Activated CD4-positive, alpha-beta T cell treated with anti-CD3 and anti-CD28 coated beads, Interleukin-2, amount 50 U/mL, for 1 hour (primary cell): ENCODE measurements at places on chromosomes 5 and 9.

GRCh38 chr5:132000241-132000490 is 11.3 kb downstream of the ACSL6 start:
- DNase-seq: no peak

DNA sequence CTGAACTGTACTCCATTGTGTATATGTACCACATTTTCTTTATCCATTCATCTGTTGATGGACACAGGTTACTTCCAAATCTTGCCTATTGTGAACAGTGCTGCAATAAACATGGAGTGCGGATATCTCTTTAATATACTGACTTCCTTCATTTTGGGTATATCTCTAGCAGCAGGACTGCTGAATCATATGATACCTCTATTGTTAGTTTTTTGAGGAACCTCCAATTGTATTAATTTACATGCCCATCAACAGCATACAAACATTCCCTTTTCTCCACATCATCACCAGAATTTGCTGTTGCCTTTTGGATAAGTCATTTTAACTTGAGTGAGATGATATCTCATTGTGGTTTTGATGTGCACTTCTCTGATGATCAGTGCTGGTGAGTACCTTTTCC is 81.8 kb upstream of the FAM120A start:
- DNase-seq: no peak

GRCh38 chr9:130426467-130426773 is 18.3 kb upstream of the ASS1 start:
- no peak for DNase-seq

DNA sequence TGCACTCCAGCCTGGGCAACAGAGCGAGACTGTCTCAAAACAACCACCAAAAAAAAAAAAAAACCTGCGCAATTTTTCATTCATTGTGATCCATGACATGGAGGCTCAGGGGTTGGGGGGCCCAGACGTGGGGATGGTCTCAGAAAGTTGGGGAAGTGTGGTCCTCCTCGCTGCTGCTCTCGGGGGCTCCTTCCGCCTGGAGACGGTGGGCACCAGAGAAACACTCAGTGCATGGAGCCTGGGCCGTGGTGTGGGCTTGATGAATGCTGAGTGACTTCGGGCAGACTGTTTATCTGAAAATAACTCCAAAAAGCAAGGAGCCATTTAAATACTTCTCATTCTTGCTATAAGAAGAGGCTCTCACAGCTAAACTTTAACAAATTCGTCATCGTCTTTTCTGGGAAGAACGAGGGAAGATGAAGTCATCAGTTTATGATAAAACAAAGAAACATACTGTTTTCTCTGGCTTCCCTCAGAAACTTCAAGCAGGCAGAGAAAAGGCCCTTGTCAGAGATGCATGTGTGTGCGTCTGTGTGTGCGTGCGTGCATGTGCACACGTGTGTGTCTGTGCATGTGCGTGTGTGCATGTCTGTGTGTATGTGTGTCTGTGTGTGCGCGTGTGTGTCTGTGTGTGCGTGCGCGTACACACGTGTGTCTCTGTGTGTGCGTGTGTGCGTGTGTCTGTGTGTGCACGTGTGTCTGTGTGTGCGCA is 35.0 kb downstream of the RASGEF1C start:
- DNase-seq: no peak

GRCh38 chr5:44681906-44682305 is 126.8 kb upstream of the MRPS30 start:
- no peak for DNase-seq

- DNase-seq: no peak
These were observed 3.5 kb upstream of the BTF3 start for GRCh38 chr5:73494721-73495120.

- no peak for DNase-seq
These were observed 317.8 kb upstream of the RGMB start for GRCh38 chr5:98455665-98456064.

GRCh38 chr5:92864591-92864990 is 716.4 kb downstream of the NR2F1-AS1 start:
- DNase-seq: no peak

GRCh38 chr5:92909602-92909962 is 671.4 kb downstream of the NR2F1-AS1 start:
- DNase-seq: no peak

GRCh38 chr5:11692636-11693035 is 211.6 kb downstream of the CTNND2 start:
- no peak for DNase-seq

DNA sequence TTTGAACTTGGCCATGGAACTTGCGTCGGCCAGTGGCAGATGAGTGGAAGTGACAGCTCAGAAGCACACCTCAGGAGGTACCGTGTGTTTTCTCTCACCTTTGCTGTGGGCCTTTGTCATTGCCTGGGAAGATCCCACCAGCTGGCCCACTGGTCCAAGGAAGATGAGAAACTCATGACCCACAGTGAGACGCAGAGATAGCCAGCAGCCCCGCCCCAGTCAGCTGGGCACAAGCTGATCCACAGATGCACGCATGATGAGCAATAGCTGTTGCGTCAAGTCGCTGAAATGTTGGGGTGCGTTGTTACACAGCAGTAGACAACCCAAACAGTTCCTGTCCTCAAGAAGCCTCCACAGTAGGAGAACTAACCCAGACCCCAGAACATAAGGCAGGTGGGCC is 30.8 kb upstream of the UNC5A start:
- no peak for DNase-seq
